ENCODE measurements at places on chromosomes 6 and 20.

DNA sequence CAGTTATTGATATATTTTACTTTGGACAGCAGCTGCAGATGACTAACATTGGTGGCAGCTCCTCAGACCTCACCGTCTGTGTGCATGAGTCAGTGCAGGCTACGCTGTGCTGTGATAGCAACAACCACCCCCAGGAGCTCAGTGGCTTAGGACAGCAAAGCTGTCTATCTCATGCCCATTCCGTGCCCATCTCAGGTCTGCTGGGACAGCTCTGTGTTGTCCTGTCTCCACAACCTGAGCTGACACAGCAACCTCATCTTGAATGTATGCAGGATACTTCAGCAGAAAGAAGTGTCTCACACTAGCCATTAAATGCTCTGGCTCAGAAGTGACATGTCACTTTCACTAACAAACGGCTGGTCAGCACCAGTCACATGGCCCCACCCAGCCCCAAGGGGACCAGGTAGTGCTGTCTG lies 47.7 kb downstream of the BANF2 start:
- no peak for DNase-seq

DNA sequence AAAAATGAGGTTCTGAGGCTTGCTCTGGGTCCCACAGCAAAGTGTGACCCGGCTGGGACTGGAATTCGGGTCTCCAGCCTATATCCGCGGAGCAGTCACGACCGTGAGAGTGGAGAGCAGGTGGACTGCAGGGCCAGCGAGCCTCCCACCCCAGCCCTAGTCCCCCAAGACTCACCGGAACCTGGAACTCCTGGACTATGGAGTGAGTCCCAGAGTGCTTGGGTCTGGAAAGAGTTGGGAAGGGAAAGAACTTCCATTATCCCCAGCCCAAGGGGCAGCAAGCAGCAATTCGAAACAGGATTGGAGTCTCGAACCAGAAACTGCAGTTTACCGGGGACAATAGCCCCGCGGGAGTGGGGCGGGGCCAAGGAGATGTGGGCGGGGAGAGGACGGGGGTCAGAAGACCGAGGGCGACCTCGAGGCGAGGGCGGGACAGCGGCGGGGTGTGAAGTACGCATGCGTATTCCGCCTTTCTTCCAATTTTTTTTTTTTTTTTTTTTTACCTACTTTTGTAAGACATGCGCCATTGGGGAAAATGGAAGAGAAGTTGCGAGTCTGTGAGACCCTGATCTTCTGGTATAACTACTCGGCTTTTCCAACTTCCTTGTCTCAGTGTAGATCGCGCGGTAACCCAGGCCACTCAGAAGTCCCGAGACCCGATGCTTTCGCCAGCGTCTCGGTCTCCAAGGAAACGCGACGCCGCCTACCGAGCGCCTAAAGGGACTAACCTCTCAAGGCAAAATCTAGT lies at the start of gene C20orf96:
TSS of gene C20orf96 (minus strand) at position 667 of the 748 bp plus-strand sequence. CDS start at position 527, 140 bp downstream.
- peak; percentile 95 for DNase-seq

GRCh38 chr20:402898-403581 lies 5.1 kb upstream of the RBCK1 start:
- DNase-seq, result no peak

GRCh38 chr6:134168590-134169208 lies 116.3 kb upstream of the SLC2A12 start:
- no peak for DNase-seq

DNA sequence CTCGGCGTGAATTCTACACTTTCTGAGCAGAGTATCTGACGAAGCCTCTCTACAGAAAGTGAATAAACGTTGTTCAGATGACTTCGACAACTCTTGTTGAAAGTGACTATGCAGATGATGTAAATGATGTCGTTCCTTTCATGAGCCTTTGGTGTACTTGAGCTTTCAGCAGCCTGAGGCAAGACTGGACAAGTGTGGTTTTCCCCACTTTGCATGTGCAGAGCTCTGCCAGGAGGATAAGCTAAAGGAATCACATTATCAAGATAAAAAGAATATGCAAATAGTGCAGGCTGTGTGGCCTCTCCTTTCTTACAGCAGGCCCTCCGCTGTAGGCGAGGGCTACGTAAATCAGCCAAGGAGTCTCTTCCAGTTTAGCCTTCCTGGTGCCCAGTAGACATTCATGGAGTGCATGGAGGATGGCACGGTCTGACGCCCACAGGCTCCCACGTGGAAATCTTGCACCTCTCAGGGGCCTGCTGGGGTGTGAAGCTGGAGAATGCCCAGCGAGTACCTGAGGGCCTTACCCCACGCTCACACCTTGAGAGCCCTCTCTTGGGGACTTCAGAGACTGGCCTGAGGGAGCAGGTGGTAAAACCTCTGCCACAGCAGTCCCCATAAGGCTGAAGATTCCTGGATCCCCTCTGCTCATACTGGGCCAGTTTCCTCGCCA lies 54.9 kb downstream of the RPP40 start:
- DNase-seq, result no peak

GRCh38 chr6:33105916-33106871 lies 30.4 kb downstream of the HLA-DPB1 start:
- DNase-seq, result peak; percentile 49

GRCh38 chr6:116398316-116399010 lies 27.7 kb downstream of the DSE start:
- no peak for DNase-seq

DNA sequence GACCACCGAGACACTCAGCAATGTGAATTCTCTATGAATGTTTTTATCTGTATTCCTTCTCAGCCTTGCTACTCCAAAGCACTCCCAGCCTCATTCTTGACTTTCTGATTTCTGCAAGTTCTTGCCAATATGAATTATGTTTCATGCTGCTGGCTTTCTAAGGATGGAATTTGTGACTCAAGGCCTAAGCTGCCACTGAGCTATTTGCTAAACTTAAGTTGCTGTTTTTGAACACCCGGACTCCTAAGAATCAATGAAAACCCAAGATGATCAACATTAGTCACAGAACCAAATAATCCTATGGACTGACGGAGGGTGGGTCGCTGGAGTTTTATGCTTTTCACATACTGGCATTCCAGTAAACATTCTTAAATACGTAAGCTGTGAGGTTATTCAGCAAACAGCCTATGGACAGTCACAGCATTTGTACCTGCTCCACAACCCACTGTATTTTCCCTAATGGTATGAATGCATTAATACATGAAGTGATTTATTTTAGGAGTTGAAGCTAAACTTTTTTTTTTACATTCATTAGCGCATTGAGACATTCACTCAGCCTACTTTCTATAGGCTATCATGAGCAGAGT lies 8.2 kb upstream of the PXDC1 start:
- no peak for DNase-seq

All from WERI-Rb-1 (cell line).